ENCODE measurements at places on chromosomes 1 and 21.

DNA sequence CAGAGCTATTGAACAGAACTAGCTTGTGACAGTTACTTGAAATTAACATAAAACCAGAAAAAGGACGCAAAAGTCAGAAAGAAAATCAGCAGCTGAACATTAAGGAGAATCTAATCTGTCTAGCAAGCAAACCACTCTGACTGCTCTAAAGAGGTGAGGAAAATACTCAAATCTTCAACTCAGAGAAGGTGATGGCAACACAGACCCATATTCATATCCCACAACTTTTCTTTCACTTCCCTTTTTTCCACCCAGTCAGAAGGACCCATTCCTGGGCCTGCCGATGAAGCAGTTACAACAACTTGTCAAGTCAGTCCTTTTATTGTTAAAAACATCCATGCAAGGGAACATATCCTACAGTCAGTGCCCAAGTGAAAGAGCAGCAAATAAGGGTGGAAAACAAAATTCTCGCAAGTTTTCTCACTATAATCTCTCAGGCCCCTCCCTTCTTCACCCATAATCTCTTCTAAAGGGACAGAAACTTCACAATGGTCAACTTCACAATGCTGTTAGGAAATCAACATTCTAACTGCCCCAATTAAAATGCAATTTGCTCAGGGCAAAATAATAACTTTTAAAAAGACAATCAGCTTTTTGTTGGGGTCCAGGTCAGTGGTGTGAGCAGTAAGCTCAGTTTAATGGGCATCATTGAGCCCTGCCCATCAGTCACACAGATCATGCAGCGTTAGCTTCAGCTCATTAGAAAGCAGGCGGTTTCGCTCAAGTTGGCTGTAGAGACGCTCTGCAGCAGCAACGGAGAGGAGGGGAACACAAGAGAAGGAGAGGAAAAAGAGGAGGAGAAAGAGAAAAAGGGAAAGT lies 3.6 kb upstream of the NUP210L start:
- DNase-seq = no peak

DNA sequence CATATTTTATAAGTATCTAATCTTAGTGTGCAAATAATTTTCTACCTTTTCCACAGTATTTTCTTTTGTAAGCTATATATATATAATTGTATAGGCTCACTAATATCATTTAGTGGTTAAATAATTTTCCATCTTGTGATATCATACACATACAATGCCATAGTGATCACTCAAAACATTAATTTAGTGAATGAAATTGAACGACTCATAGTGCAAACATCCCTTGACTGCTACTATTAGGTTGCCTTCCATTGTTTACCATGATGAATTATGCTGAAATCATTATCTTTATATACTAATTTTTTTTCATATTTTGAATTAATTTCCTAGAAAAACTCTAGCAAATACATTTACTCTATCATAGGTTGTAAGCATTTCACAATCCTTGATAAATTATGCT lies 127.1 kb downstream of the PCNX2 start:
- DNase-seq = no peak

GRCh38 chr1:116737020-116737854 lies 17.0 kb upstream of the CD2 start:
- DNase-seq = peak; percentile 62

- no peak for DNase-seq
These were observed 76.7 kb upstream of the RUNX3 start for GRCh38 chr1:25006770-25007169.
